ENCODE measurements at places on chromosomes 16 and 17. TPM values are rescaled to one million over a fixed set of nuclear protein-coding genes. Genes with fewer than 3 reads are reported as not detected.

The CDH11 gene
- 397 TPM for total RNA-seq

The CACNG5 gene
- total RNA-seq, result not detected

The CCDC200 gene
- not detected for total RNA-seq

The PYY gene
- not detected for total RNA-seq

The SOX8 gene
- total RNA-seq, result 0.33 TPM

The INCA1 gene
- not detected for total RNA-seq

The SMIM5 gene
- total RNA-seq, result not detected

The RGS11 gene
- 1.2 TPM for total RNA-seq

The SLC16A13 gene
- total RNA-seq, result 3.1 TPM

The PRSS27 gene
- total RNA-seq, result 1.3 TPM

The ANKRD40CL gene
- not detected for total RNA-seq

The PRR15L gene
- total RNA-seq, result not detected

The KCNJ12 gene
- total RNA-seq, result 1.7 TPM

DNA sequence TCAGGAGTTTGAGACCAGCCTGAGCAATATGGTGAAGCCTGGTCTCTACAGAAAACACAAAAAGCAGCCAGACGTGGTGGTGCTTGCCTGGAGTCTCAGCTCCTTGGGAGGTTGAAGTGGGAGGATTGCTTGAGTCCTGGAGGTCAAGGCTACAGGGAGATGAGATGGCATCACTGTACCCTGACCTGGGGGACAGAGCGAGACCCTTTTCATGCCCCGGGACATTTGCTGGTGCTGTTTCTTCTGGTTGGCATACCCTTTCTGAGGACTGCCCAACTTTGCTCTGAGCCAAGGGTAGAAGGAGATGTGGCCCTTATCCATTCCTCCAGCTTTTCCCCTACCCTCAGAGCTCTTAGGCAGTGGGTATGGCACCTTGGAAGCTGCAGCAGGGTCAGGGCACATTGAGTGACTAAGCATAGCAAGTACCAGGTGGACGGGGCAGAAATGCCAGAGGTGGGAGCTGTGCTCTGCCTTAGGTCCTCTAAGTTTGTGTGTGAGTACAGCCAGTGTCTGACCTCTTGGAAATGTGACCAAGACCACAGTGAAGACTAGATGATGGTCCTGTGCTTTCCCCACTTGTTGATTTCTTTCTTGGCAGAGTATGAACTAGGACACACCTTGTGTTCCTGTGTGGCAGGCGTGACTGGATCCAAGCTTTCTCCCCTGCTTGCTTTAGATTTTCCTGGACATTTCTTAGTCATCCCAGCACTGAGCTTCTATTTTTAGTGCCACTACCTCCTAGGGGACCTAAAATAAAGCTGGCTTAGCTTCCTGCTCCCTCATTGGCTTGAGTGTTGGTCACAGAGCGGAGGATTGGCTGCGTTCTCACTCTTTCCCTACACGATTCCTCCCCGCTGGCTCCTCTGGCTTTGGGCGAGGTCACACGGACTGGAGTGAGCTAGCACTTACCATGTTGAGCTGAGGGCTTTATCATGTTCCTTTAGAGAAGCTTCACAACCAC lies 9.9 kb upstream of the EDC4 start:
- peak; percentile 90 for DNase-seq

DNA sequence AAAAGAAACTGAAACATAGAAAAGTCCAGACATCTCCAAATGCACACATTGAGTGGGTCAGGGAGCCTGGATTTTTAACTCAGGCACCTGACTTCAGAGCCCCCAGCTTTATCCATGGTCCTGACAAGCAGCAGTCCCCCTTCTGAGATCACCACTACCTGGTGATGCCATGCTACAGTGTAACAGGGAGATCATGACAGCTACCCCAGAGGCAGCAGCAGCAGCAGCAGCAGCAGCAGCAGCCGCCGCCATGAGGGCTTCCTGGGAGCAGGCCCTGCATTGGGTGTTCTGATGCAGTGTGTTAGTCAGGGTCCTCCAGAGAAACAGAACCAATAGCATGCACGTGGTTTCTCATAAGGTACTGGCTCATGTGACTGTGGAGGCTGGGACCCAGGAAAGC lies 198.6 kb upstream of the SALL1 start:
- no peak for DNase-seq

DNA sequence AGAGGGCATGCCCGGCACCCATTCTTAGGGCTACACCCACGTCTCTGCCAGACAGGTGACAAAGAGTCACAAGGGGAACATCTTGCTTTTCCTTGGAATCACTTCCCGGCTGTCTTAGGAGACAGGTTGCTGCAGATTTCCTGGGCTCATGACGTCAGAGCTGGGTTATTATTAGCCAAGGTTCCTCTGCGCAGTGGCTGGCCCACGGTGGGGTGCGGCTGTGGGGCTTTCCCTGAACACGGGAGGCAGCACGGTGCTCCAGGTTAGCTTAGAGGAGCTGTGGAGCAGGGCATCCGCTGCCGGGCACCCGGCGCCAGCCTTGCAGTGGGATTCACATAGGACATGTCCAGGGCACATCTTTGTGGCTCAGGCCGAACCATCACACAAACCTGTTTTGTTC lies 118.0 kb upstream of the PLCG2 start:
- DNase-seq, result no peak

- peak; percentile 64 for DNase-seq
Measured at GRCh38 chr17:979539-980405, at the start of gene NXN. Gene NXN, minus strand, starts transcription at chr17:979776.

- no peak for DNase-seq
Measured at GRCh38 chr17:33328129-33328528, 35.0 kb upstream of the ASIC2 start.

DNA sequence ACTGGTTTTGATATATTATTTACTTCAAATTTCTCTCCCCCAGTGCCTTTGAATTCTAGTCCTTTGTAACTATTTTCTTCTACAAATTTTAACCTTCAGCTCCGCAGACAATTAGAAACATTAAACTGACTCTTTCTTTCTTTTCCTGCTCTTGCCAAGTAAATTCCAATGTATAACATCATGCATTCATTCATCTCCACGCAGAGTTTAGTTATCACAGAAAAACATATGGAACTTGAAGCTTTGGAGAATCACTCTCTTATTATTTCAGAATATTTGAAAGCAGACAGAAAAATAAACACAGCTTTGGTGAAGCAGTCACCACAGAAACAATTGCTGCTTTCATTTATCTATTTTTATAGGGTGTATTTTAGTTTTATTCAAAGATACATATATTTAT lies 778.7 kb upstream of the CDH8 start:
- no peak for DNase-seq

DNA sequence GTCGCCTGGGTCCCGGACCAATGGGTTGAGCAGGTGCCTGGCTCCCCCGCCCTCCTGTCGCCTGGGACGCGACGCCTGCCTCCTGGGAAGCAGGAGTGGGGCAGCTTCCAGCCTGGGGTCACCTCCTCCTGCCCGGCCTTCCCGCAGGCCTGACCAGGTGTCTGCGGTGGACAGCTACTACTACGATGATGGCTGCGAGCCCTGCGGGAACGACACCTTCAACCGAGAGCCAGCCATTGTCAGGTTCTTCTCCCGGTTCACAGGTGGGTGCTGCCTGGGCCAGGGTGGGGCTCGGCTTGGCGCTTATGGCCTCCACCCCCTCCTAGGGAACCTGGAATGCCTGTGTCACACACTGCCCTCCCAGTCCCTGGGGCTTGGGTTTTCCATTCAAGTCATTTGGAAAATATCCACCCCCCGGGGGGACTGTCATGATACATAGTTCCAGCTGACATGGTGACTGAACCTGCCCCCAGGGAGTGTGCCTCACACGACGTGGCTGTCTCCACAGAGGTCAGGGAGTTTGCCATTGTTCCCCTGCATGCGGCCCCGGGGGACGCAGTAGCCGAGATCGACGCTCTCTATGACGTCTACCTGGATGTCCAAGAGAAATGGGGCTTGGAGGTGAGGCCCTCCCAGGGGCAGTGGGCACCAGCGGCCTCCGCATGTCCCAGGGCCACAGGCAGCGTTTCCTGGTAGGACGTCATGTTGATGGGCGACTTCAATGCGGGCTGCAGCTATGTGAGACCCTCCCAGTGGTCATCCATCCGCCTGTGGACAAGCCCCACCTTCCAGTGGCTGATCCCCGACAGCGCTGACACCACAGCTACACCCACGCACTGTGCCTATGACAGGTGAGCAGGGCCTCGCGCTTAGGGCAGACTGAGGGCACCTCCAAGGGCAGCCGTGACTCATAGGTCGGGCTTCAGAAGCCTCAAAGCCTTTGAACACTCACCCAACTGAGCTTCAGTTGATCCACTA lies 2.3 kb downstream of the DNASE1 start:
- DNase-seq, result no peak

DNA sequence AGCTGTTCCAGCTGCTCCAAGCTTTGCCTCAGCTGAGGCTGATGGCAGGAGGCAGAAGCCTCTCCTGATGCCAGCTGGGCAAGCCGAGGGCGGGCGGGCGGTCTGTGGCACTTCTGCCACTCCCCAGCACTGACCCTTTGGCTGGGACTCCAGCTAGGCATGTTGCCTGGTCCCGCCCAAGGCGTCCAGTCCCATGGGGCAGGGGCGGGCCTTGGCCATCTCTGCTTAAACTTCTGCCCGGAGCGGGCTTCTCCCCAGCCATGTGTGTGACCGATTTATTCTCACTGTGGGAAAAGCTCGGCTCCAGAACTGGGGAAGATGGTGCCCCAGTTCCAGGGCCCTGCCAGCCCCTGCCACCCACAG lies 349.1 kb downstream of the SEC14L1 start:
- DNase-seq, result peak; percentile 70

DNA sequence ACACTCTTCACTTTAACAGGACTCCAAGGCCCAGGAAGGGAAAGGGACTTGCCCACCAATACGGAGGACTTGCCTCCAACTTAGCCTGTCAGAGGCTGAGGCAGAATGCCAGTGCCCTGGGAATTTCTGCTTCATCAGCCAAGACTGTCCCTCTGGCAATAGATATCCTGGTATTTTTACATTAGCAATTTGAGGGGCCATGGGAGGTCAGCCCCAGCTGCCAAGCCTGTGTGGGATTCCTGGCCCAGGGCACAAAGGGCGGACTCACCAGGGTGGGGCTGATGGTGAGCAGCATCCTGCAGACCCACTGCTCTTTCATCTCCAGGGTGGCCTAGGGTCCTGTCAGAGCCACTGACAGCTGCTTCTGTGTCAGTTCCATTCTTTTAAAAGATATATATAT lies 78.3 kb upstream of the CIBAR2 start:
- DNase-seq, result no peak

GRCh38 chr16:78249832-78250231 lies 150.4 kb downstream of the WWOX start:
- DNase-seq, result no peak

GRCh38 chr17:9668517-9668916 lies 23.2 kb downstream of the USP43 start:
- no peak for DNase-seq

DNA sequence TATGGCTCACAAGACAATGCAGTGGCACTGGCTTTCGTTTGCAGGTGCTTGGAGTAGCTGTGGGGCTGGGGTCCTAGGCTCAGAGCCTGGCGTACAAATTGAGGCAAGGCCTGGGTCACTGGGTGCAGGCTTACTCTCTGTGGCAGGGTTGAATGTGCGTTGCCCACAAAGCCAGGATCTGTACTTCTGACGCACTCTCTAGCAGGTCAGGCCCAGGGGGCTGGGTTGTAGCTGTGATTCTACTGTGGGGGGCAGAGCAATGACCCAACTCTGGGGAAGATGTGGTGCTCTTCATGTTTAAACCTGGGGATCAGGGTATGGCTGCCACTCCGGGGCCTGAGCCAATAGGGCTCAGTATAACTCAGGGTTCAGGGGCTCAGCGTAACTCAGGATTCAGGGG lies 6.4 kb upstream of the PRSS21 start:
- no peak for DNase-seq

- DNase-seq, result peak; percentile 83
Measured at GRCh38 chr17:82931699-82932517, 92.1 kb upstream of the ZNF750 start.

GRCh38 chr16:29710227-29711219 lies 31.5 kb downstream of the QPRT start:
- peak; percentile 82 for DNase-seq

- peak; percentile 81 for DNase-seq
Measured at GRCh38 chr17:81480140-81481072, 32.2 kb downstream of the ACTG1 start.

- no peak for DNase-seq
Measured at GRCh38 chr17:12973496-12974004, 44.3 kb downstream of the ELAC2 start.

DNA sequence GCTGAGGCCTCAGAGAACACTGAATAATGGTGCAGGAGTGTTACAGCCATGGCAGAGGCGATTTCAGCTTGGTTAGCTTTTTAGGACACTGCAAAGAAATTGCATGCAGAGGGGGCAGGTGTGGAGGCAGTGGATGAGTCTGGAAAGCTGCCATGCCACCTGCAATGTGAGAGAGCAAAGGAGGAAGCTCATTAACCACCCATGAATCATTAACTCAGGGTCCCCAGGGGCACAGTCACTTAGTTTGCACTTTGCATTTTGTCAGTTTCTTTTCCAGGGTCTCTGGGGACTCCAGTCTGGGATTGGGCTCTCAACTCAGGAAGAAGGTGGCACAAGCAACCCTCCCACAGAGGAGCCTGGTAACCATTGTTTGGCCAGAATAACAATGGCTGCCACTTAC lies 132.9 kb downstream of the USP31 start:
- DNase-seq, result no peak

- DNase-seq, result peak; percentile 8
Measured at GRCh38 chr16:79776243-79776847, 175.8 kb upstream of the MAF start.

- no peak for DNase-seq
Measured at GRCh38 chr17:73103641-73104335, 11.3 kb upstream of the SLC39A11 start.

DNA sequence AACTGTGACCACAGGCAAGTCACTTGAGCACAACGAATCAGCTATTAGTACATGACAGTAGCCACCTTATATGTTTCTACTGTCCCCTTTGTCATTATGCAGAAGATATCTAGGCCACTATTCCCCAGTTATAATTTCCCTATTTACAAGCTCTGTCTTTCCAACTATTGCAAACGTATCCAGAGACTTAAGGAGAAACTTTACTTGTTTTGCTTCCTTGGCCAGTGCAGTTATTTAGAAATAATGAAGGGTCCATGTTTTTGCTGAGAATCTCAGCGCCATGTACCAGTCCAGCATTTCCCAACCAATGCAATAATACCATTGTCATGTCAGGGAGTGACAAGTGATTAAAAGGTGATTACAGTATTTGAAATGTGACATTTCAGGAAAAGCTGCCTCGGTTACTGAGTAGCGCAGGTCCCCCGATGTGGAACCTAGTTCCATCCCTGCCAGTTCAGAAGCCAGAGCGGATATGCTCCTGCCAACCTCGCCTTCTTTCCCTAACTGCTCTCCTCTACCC lies 743 bp downstream of the ZNF624 start:
- peak; percentile 37 for DNase-seq

- DNase-seq, result peak; percentile 40
Measured at GRCh38 chr16:177394-177822, 928 bp downstream of the HBA1 start.

DNA sequence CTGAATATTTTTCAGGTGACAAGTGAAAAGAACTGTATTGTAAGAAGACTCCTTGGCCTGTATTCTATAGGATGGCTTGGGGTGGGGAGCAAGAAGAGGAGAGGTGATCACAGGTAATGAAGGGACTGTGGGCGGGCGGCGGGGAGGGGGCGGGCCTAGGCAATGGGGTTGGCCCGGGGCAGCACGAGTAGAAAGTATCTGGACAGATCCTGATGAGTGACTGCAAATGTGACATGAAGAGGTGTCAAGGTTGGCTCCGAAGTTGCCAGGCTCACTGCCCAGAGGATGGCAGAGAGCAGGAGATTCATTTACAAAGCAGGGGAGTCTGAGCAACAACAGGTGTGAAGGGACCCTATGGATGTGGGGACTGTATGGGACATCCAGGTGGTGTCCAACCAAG lies 10.8 kb upstream of the G6PC1 start:
- DNase-seq, result no peak

Data from fibroblast of the aortic adventitia (primary cell).